Germinal center (tissue), 1 donor: ENCODE measurements at places on chromosomes 7 and 10.

DNA sequence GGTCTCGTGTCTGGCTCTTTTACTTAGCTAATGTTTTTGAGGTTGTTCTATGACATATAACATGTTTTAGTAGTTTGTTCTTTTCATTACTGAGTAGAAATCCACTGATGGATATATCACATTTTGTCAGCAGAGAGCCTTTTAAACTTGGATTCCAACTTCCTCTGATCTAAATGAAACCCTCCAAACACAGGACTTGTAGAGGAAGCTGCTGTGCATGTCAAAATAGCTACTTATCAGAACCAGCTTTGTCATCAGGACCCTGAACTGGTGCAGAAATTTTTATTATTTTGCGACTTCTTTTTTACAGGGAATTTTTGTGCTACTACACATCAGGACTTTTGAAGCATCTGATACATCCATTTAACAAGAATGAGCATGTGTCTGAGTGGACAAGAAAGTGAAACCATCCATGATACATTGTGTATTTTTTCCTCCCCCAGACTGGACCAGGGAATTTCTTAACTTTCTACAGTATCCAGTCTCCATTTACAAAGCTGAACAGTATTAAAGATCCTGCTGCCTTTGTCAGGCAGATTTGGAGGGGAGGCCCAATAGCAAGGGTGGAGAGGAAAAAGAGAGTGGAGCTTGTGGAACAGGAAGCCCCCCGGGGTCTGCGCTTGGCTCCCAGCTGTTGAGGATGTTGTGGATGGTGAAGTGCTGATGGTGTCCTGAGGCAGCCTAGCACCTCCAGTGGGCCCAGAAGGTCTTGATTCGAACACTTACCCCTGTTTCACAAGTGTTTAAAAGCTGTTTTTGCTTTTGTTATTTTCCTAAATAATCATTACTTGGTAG lies 29.3 kb upstream of the MTPAP start:
- DNase-seq = no peak

DNA sequence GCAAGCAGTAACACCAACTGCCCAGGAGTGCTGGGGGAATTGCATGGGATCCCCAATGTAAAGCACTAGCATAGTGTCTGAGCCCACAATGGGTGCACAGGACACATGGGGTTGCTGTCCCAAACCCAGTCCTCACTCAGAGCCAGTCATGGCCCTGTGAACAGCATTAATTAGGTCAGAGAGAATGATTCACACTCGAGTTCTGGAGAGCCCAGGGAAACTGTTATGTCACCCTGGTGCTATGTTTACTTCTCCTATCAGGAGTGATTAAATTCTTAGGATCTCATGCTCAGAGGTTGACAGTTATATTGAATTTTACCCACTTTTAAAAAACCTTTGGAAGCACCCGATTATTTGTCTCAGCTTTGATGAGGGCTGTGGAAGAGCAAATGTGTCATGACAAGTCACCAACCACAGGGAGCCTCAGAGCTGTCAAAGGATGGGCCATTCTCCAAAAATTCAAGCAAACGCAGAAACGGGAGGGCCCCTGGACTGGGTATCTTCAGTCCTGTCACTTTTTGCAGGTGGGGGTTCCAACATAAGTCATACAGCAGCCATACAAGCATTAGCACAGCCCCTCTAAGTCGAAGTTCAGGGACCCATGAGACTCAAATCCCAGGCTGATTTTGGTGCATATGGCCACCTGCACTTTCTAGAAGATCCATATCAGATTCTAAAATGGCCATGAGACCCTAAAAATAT lies 1.3 kb upstream of the RASSF4 start:
- DNase-seq = no peak

GRCh38 chr7:152859781-152860191 lies 100.2 kb downstream of the ACTR3B start:
- no peak for DNase-seq

GRCh38 chr7:33494474-33494873 lies 365.1 kb downstream of the BBS9 start:
- DNase-seq = no peak

- DNase-seq = no peak
Measured at GRCh38 chr7:128799451-128799850, 7.7 kb downstream of the CCDC136 start.
